ENCODE measurements at places on chromosomes 6 and 20.

GRCh38 chr6:11975353-11975977 is 36.6 kb upstream of the HIVEP1 start:
- no peak for DNase-seq

GRCh38 chr20:52226370-52226769 is 34.8 kb upstream of the ZFP64 start:
- no peak for DNase-seq

DNA sequence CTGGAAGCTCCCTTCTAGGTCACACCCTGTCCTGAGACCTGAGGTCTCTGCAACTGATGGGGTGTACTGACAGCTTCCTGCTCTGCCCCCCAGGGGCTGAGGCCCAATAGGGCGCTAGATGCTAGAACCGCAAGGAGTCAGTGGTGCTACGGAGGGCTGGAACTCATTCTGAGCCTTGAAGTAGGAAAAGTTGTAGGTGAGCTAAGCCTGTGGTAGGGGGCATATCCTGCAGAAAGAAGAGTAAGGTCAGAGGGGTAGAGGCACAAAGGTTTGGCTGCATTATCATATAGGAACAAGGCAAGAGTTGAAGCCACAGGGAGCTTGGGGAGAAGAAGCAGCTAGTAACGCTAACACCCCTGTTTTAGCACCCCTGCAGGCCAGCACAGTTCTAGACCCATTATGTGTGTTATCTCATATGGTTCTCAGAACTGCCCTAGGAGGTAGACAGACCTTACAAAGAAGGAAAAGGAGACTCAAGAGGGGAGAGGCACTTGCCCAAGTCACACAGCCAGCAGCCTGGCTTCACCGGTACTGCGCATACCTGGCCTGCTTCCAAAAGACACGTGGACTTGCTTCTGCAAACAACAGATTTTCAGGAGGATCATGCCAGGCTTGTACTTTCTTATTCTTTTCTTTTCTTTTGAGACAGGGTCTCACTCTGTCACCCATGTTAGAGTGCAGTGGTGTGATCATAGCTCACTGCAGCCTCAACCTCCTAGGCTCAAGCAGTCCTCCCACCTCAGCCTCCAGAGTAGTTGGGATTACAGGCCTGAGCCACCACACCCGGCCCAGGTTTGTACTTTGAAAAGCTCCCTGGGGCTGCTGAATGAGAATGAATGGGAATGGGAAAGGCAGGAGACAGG is 156.1 kb downstream of the MRPL14 start:
- DNase-seq: no peak

GRCh38 chr20:62168061-62168460 is 14.8 kb upstream of the MTG2 start:
- no peak for DNase-seq

Data from stimulated activated CD4-positive, alpha-beta T cell treated with anti-CD3 and anti-CD28 coated beads, Interleukin-2, amount 100 ng/mL, for 24 hours (primary cell).